ENCODE measurements at places on chromosomes 6 and 20. TPM values are rescaled to one million over a fixed set of nuclear protein-coding genes. Genes with fewer than 3 reads are reported as not detected.

DNA sequence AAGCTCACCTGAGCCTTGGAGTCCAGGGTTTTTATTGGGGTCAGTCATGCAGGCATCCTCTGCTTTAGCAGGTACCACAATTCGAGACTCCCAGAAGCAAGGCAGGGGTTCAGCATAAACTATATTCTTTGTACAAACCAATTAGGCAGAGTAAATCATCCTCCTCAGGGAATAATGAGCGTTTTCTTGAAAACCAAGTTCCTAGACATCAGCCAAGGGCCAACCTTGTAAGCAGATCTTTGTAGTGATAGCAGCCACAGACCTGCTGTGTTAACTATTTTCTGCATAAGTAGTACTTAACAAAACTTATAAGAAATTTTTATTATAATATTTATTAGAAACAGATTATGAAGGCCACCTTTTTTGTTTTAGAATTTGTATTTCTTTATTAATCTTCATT is 74.7 kb downstream of the STXBP5 start:
- H3K4me3 ChIP-seq, result no peak overlapping the region
- no peak for DNase-seq
- H3K27ac ChIP-seq, result no peak overlapping the region
- peaks cover 4% of the 10 kb centered on the region for H3K4me1 ChIP-seq

DNA sequence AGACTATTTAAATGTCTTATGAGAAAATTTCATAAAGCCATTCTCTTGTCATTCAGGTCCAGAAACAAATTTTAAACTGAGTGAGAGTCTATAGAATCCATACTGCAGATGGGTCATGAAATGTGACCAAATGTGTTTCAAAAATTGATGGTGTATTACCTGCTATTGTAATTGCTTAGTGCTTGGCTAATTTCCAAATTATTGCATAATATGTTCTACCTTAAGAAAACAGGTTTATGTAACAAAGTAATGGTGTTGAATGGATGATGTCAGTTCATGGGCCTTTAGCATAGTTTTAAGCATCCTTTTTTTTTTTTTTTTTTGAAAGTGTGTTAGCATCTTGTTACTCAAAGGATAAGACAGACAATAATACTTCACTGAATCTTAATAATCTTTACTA is 5.0 kb downstream of the MARCKS start:
- no peak overlapping the region for H3K27ac ChIP-seq
- no peak overlapping the region for H3K4me3 ChIP-seq
- no peaks in the 10 kb centered on the region for H3K36me3 ChIP-seq
- H3K4me1 ChIP-seq, result no peaks in the 10 kb centered on the region
- no peak for DNase-seq

- DNase-seq, result no peak
- no peaks in the 10 kb centered on the region for H3K36me3 ChIP-seq
- H3K27me3 ChIP-seq, result no peaks in the 10 kb centered on the region
- H3K4me3 ChIP-seq, result no peak overlapping the region
Measured at GRCh38 chr6:157481189-157481864, 100.3 kb downstream of the ZDHHC14 start.

DNA sequence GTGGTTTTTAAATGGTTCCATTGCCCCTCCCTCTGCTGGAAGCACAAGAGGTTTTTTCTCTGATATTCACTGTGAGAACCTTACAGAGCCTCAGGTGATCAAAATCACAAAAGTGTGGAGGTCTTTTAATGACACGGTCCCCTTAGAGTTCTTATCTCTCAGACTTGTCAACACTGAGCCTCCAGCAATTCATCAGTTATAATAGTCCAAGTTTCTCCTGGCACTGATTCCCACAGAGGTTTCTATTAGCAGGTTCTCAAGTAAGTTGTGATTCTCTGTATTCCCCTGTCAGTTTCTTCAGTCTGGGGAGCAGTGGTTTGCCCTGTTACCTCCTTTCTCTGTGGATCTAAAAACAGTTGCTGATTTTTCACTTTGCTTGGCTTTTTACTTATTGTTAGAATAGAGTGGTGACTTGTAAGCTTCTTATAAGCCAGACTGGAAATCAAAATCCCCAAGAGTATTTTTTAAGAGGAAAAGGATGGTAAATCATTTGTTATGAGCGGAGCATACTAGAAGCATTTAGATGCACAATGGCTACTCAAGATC is 157.4 kb upstream of the BMP5 start:
- H3K27me3 ChIP-seq, result no peaks in the 10 kb centered on the region
- H3K36me3 ChIP-seq, result no peaks in the 10 kb centered on the region
- DNase-seq, result no peak

- H3K36me3 ChIP-seq, result no peaks in the 10 kb centered on the region
- DNase-seq, result no peak
- H3K4me1 ChIP-seq, result no peaks in the 10 kb centered on the region
- no peak overlapping the region for H3K4me3 ChIP-seq
Measured at GRCh38 chr6:141488488-141488887, 644.2 kb upstream of the GJE1 start.

DNA sequence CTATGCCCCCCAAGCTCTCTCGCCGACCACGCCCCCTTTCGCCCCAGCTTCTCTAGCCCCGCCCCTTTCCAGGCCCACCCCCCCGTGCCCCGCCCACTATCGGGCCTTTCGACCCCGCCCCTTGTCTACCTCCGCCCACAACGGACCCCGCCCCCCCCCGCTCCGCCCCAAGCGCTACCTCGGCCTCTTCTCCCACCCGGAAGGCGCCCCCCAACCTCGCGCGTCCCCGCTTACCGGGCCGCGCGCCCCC is 200 bp downstream of the ZBTB22 start:
- peaks cover 9% of the 10 kb centered on the region for H3K36me3 ChIP-seq
- peak overlapping the region; percentile 88 for H3K27ac ChIP-seq
- no peaks in the 10 kb centered on the region for H3K27me3 ChIP-seq
- DNase-seq, result peak; percentile 72

Gene SLC52A3
- 15.6 TPM for total RNA-seq

Gene PBOV1
- not detected for total RNA-seq

Gene VGLL2
- not detected for total RNA-seq

All from colonic mucosa (tissue), 4 donors.